ENCODE measurements at places on chromosomes 4 and X.

GRCh38 chrX:135185795-135186443 lies 14.7 kb upstream of the CT55 start:
- H3K27ac ChIP-seq: no peak overlapping the region
- H3K4me1 ChIP-seq: no peaks in the 10 kb centered on the region
- H3K27me3 ChIP-seq: no peaks in the 10 kb centered on the region
- DNase-seq: peak; percentile 22

DNA sequence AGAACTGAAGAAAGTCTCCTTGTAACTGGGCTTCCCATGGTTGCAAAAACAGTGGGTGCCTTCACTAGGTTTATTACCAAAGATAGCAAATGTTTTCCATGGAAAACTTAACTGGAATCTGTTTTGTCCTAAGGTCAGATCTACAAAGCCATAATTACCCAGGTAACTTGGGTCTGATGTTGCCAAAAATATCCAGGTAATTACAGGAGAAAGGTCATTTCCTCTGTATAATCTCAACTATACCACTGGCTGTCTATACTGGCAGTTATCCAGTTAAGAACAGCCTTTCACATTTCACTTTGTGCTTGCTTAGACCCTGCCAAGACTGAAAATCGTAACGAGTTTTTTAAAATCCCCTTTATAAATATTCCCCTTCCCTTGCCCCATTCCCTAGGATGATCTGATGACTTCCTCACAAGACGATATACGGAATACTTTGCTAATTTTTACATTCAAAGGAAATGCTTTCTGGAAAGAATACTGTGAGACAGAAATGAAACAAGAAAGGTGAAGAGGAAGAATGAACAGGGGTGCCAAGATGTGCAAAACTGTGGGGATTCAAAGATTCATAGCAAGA lies 105.5 kb downstream of the MAML3 start:
- H3K27ac ChIP-seq: no peak overlapping the region
- peaks cover 19% of the 10 kb centered on the region for H3K4me1 ChIP-seq
- no peak for DNase-seq
- no peaks in the 10 kb centered on the region for H3K36me3 ChIP-seq
- H3K4me3 ChIP-seq: no peak overlapping the region

GRCh38 chr4:106401157-106401556 lies 32.6 kb upstream of the GIMD1 start:
- H3K27ac ChIP-seq: no peak overlapping the region
- no peak for DNase-seq
- no peaks in the 10 kb centered on the region for H3K36me3 ChIP-seq
- H3K4me1 ChIP-seq: no peaks in the 10 kb centered on the region
- H3K27me3 ChIP-seq: no peaks in the 10 kb centered on the region

DNA sequence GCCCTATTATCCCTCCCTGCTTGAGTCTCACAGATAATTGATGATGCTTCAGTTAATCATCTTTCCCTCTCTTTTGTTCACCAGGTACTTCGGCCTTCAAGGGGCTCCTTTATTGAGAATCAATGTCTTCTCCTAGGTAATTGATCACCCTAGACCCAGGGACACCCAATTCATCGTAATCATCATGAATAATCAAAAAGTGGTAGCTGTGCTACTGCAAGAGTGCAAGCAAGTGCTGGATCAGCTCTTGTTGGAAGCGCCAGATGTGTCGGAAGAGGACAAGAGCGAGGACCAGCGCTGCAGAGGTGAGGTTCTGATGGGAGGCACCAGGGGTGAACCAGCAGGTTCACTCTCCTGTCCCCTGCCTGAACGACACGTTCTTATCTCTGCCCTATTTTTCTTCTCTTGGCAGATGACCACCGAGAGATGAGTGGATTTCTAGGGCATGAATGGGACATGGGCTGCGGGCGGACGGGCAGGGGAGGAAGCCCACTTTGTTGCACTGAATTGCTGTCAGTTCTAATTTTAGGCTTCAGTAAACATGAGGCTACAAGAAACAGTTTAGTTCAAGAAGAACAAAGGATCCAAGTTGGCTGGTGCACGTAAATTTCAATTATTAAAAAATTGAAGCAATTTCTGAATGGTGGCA lies 80.5 kb downstream of the ALPK1 start:
- DNase-seq: no peak
- H3K27me3 ChIP-seq: no peaks in the 10 kb centered on the region
- no peaks in the 10 kb centered on the region for H3K4me1 ChIP-seq
- H3K27ac ChIP-seq: no peak overlapping the region
- no peak overlapping the region for H3K4me3 ChIP-seq

DNA sequence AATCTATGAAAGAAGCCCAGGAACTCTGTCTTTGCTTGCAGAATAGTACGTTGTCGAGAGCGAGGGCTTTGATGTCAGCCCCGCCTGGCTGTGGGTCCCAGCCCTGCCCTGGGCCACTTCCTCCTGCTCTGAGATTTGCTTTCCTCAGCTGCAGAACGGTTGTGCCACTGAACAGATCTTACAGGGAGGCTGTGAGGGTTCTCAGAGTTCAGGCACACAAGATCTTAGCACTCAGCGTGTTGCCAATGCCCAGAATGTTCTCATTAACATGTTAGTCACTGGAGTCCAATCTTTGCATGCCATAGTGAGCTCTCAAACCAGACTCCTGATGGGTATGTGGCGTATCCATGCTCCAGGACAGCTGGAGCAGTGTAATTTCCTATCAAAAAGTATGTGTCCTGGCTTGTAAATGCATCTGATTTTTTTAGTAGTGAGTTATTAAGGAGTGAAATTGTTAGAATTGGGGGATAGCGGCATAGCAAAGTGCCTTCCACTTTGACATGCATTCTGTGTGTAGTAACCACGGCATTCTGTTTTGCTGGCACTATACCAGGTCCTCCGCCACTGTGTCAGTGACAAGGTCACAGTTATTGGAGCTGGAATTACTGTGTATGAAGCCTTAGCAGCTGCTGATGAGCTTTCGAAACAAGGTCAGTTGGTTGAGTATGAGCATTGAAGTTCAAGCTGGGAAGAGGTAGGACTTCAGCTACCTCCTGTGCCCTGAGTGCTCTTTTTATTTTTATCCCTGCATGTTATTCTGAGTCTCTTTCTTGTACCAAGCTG lies 31.6 kb downstream of the TKTL1 start:
- peaks cover 49% of the 10 kb centered on the region for H3K4me1 ChIP-seq
- H3K36me3 ChIP-seq: no peaks in the 10 kb centered on the region
- H3K27ac ChIP-seq: peak overlapping the region; percentile 26
- peak; percentile 63 for DNase-seq
- H3K4me3 ChIP-seq: peak overlapping the region; percentile 23
